ENCODE measurements at places on chromosomes 12 and 14. TPM values are rescaled to one million over a fixed set of nuclear protein-coding genes. Genes with fewer than 3 reads are reported as not detected.

The PLEKHH1 gene
- 1.7 TPM for total RNA-seq

DNA sequence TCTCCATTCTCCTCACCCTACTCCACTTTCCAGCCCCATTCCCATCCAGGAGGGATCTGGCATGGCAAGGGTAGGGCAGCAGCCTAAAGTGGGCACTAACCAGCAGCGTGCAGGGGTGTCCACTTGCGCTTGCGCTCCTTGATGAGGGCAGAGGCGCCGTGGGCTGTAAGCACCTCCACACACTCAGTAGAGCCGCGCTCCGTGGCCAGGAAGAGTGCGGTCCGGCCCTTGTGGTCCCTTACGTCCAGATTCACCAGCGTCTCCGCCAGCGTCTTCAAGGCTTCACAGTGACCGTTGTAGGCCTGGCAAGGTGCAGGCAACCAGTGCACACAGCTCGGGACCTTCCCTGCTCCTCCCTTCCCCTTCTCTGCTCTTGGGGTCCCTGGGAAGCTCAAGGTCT, 10.3 kb downstream of the ANKRD52 start:
- H3K27me3 ChIP-seq: no peaks in the 10 kb centered on the region
- H3K36me3 ChIP-seq: peaks cover 43% of the 10 kb centered on the region
- no peaks in the 10 kb centered on the region for H3K4me1 ChIP-seq
- no peak overlapping the region for H3K4me3 ChIP-seq
- H3K27ac ChIP-seq: no peak overlapping the region

DNA sequence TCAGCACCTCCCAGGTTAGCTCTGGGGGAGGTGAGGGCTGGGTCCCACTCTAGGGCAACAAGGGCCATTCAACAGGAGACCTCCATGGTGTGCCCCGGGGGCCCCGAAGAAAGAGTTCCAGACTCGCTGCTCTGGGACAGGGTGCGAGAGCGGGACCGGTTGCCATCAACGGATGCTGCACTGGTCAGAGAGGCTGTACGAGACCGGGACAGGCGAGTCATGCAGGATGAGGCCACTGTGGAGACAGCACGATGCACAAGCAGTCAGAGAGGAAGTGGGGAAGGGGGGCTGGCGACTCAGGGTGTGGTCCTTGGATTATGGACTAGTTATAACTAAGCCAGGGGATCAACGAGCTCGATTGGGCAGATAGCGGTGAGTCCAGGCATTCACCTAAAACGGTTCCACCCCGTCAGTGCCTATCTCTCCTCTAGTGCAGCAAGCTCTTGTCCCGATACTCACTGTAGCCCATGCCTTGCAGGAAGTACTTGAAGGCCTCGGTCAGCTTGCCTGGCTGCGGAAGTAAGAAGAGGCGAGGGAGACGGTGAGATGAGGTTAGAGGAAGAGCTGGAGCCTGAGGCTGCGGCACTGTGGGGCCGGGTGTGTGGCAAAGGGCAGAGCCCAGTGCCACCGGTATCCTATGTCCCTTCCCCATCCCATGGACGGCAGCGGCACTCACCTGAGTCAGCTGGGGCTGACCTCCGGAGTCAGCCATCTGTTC, 7.2 kb downstream of the NDRG2 start:
- no peak overlapping the region for H3K4me3 ChIP-seq
- peaks cover 4% of the 10 kb centered on the region for H3K4me1 ChIP-seq
- no peak overlapping the region for H3K27ac ChIP-seq
- H3K36me3 ChIP-seq: no peaks in the 10 kb centered on the region

DNA sequence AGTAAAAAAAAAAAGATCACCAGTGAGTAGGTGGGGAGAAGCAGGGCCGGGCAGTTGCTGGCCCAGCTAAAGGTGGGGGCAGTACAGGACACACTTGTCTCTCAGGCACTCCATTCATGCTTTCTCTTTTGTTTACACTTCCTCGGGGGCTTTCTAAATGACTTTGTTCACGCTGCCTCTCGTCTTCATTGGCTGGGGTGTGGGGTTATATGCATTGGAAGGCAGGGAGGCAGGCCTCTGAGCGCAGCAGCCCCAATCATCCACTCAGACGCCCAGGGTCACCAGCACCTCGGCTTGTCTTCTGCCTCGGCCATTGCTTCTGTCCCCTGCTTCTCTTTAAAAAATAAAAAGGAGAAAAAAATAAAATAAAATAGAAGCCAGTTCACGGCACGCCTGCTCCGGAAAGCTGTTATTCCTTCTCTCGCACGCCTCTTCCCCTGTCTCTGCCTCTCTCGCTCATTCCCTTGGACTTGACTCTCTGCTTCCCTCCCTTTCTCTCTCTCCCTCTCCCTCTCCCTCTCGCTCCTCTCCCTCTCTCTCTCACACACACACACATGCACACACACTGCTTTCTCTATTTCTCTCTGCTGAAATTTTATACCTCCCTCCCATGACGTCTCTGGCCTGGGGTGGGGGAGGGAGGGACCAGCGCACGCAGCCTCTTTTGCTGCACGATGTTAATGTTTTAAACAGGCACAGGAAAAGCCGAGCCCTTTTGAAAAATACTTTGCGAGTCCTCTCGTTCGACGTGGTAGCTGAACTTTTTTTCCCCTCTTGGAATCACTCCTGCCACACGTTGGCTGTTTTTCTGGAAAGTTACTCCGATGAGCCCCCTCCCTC, at the start of gene TGFB3:
TSS of gene TGFB3 (minus strand) at position 570 of the 840 bp plus-strand sequence. CDS start 1,102 bp downstream, outside the sequence.
- peak within 1 kb of the TSS; percentile 84 for H3K4me3 ChIP-seq
- peaks cover 2% of the 10 kb centered on the region for H3K36me3 ChIP-seq
- H3K4me1 ChIP-seq: peaks cover 38% of the 10 kb centered on the region
- peak within 1 kb of the TSS; percentile 80 for H3K27ac ChIP-seq
- H3K27me3 ChIP-seq: peaks cover 14% of the 10 kb centered on the region

- H3K36me3 ChIP-seq: peaks cover 2% of the 10 kb centered on the region
- peaks cover 1% of the 10 kb centered on the region for H3K27me3 ChIP-seq
- H3K27ac ChIP-seq: no peak overlapping the region
- H3K4me3 ChIP-seq: no peak overlapping the region
- H3K4me1 ChIP-seq: peaks cover 2% of the 10 kb centered on the region
These were observed 22.4 kb upstream of the MARK3 start for GRCh38 chr14:103362780-103363179.

DNA sequence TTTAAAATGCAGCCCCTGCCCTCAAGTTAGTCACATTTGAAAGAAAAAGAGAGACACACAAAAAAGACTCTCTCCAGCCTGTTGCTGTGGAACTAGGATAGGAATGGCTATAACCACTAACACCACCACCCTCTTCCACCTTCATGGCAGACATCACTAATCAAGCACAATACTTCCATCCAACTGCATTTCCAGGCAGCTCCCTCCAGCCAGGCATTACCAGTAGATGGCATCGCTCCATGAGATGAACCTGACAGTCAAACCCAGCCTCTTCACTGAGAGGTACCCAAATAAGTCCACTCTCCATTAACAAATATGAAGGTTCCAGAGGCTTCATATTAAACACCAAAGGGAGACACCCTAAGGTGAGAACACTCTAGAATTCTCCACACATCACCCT, 24.4 kb downstream of the SLC8B1 start:
- H3K36me3 ChIP-seq: peaks cover 30% of the 10 kb centered on the region
- no peak overlapping the region for H3K27ac ChIP-seq
- no peaks in the 10 kb centered on the region for H3K27me3 ChIP-seq
- peaks cover 3% of the 10 kb centered on the region for H3K4me1 ChIP-seq
- DNase-seq: no peak
